Suprapubic skin (tissue), 4 donors: ENCODE measurements at places on chromosomes 1 and 21.

DNA sequence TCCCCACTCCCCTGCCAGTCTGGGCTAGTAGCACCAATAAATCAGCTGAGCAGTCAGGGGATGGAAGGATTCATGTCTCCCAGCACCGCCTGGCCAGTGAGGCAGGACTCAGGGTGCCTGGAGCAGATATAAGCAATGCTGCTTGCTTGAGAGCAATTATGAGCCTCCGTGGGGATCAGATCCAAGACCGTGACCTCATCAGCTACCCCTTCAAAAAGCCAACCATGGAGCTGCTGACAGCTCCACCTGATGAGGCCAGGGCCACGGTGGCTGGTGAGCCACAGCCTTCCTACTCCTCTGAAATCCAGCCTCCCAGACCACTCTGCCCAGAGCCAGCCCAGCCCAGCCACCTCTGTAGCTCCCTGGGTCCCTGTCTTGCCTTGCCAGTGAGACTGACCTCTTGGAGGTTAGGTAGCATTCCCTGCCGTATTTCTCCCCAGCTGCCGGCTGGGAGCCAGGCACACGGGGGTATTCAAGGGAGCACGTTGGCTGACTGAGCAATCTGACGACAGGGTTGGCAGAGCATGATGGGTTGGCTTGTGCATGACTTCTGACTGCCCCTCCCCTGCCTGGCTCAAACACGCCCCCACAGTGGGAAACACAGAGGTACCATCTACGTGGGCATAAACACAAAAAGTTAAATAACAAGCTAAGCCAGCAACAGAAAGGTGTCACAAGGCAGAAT, 28.4 kb downstream of the SYT2 start:
- no peak for DNase-seq

GRCh38 chr1:108532730-108533129, 27.2 kb upstream of the EEIG2 start:
- no peak for DNase-seq

- DNase-seq, result no peak
These were observed 5.9 kb upstream of the ATXN7L2 start for GRCh38 chr1:109477821-109478220.

- no peak for DNase-seq
These were observed 26.5 kb downstream of the PHTF1 start for GRCh38 chr1:113732802-113733201.

DNA sequence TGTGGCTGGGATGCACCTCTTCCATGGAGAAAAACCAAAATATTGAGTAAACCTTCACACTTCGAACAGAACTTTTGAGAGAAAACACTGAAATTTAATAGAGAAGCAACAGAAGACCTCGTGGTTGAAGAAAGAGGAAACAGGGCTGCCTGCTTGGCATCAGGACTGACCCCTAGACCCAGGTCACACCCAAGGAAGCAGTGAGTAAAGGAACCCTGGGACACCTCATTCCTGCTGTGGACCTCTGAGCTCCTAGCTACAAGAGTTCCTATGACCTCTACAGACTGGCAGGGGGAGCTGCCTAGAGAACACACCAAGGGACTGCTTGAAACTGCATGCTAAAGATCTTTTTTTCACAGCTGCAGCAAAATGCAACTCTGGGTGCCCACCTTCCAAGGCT, 67.8 kb downstream of the FASLG start:
- no peak for DNase-seq

- no peak for DNase-seq
These were observed 92.3 kb downstream of the PDE9A start for GRCh38 chr21:42745511-42746239.

DNA sequence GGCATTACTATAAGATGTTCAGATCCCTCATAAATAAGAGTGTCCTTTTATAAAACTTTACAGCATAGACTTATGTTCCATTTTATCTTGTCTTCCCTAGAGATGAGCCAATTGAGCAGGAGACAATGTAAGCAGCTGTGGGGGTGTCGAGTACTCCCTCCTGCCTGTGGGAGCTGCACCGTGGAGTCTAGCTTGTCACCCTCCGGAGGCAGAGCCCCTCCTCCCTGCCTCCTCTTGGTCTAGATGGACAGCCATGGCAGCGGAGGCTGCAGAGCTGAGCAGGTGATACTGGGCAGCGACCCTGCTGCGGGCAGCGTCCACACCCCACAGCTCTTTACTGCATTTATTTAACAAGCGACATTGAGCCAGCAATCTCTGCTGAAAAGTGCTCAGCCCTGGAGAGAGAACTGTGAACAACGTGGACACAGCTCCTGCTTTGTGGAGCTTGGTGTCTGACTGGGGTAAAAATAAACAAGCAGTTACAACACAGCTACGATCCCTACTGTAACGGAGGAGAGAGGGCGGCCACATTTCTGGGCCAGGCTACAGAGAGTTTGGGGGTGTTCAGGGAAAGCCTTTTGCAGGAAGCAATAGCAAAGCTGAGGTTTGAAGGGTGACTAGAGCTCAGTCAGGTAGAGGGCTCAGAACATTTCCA, 12.8 kb upstream of the KIF21B start:
- no peak for DNase-seq

DNA sequence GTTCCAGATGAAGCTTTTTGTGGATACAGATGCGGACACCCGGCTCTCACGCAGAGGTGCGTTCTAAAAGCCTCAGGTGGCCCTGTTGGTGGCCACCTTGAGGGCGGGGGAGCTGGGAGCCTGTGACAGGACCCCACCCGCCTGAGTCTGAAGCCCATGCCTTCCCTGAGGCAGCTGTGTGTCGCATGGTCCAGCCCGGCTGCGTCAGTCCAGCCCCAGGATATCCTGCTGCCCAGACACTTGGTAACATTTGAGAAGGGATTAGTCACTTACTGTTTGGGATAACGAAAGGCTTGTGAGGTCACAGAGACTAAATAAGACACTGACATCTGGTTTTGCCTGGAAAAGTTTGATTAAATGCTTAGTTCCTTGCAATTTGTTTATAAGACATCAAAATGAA, 68.9 kb downstream of the UCK2 start:
- no peak for DNase-seq
